T-helper 2 cell (primary cell): ENCODE measurements at places on chromosomes 3 and 15.

- DNase-seq: no peak
Observed at GRCh38 chr3:16548721-16549120, 35.2 kb upstream of the RFTN1 start.

GRCh38 chr15:90599116-90599515 is 69.4 kb downstream of the CRTC3 start:
- no peak for DNase-seq

GRCh38 chr3:69425249-69425648 is 39.4 kb upstream of the FRMD4B start:
- DNase-seq: no peak

DNA sequence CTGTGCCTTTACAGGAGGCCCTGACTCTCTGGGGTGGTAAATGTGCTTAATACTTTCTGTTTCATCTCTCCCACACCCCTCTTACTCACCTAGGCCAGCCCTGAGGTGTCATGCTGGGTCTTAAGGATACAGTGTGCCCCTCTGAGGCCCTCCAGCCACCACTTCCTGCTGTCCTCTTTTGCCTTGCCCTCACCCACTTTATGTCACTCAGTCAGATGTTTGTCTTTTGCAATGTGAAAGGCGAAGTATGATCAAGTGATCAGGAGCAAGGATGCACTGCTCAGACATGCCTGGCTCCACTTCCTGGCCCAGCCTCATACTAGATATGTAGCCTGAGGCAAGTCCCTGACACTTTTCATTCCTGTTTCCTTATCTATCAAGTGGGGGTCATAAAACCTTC is 339.0 kb upstream of the NR2E3 start:
- no peak for DNase-seq

GRCh38 chr15:68819495-68820294 is 1.0 kb downstream of the ANP32A start:
- DNase-seq: no peak
